ENCODE measurements at places on chromosomes 3 and 15.

DNA sequence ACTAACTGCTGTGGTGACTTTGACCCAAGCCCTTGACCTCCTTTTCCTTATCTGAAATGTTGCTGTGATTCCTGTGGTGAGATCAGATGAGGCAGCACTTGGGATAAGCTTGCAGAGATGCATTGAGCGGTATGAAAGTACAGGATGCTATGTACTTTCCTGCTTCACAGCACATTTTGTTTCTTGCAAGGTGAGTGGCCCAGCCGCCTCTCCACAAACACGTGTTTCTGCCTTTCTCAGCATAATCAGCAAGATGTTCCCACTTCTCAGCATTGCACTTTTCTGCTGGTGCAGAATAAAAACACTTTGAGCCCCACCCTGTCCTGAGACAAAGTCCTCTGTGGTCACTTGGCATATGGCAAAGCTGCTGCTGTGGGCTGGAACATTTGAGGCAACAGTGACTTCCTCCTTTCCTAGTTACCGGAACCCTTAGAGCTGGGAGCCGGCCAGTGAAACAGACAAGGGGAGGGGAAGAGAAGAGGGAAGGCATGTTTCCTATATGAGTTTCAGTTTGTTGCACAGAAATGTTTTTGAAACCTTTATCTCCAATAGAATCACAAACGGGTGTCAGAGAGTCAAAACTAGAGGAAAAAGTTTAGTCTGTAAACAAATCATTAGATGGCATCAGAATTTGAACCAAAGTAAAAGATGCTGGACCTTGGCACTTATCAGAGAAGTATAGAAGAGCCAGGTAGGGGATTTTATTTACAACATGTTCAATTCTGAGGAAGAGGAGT lies 5.0 kb downstream of the NUDT16 start:
- DNase-seq, result no peak

DNA sequence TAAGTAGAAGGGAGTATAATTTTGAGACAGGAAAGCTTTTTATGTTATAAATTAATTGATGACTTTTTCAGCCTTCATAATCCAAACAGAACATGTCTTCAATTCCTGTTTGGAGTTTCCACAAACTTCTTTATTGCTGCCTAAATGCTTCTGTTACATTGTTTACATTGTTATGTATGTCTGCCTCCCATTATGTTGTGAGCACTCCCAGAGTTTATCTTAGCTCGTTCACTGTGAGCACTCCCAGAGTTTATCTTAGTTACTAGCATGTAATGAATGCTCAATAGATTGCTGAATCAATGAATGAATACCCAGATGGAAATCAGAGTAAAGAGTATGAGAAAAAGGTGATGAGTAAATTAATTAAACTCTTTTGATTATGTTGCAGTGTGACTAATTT lies 1178.0 kb downstream of the ROBO1 start:
- DNase-seq, result no peak

DNA sequence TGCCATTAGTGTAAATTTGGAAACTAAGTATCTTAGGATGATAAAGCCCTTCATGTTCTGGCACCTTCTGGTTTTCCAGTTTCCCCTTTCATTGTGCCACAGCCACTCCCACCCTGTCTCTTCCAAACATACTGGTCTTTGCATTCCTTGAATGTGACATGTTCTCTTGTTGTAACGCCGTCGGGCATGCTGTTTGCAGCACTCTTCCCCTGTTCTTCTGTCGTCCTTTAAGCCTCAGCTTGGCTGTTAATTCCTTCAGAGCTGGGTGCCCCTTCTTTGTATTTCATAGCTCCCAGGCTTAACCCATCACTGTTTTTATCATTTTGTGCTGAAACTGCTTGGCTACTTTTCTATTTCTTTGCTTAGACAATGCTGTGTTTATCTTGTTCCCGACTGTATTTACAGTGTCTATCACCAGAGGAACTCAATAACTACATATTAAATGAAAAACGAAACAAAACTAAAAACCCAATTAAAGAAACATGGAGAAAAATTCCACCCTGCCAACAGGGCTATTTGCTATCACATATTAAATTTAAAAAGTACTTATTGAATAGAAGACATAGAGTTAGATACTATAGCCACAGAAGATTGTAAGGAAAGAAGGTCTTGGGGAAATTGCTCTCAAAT lies 95.4 kb upstream of the KCNAB1 start:
- no peak for DNase-seq

GRCh38 chr3:108157273-108157672 lies 65.0 kb downstream of the IFT57 start:
- no peak for DNase-seq

DNA sequence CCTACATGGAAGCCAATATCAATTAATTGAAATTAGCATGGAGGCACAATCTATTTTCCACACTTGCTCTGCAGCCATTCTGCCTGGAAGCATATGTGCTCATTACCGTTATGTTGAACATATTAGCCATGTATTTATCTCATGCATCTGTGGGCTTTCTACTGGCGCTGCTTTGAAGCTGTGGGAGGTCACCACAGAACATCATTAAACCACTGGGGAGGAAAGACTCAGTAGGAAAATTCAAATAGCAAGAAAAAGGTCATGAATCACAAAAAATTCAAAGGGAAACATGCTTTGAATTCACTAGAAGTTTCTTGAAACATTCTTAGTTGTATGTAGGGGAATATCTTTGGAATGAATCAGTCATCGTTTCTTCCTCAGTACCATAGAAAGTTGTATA lies 652.5 kb downstream of the EDEM1 start:
- no peak for DNase-seq

DNA sequence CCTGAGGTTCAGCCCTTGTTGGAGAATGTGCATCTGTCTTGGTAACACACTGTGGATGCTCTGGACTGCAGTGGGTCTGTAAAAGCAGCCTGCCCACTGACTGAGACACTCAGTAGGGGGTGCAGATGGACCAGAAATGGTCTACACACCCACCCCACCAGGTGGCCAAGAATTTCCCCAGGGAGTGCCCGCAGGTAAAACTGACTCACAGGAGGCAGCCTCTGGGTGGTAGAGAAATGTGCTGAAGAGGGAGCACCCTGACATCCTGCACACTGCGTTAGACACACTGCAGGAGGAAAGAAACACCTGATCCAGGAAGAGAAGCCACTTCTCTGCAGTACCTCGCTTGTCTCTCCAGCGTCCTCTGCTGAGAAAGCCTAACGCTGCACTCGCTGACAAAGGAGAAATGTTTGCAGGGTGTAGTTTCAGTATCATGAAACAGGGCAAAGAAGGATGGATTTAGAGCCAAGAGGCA lies 109.5 kb upstream of the ABHD17C start:
- no peak for DNase-seq

- no peak for DNase-seq
Measured at GRCh38 chr3:165389064-165389463, 192.9 kb upstream of the SLITRK3 start.

GRCh38 chr15:62242999-62243398 lies 77.9 kb upstream of the C2CD4B start:
- DNase-seq, result no peak

DNA sequence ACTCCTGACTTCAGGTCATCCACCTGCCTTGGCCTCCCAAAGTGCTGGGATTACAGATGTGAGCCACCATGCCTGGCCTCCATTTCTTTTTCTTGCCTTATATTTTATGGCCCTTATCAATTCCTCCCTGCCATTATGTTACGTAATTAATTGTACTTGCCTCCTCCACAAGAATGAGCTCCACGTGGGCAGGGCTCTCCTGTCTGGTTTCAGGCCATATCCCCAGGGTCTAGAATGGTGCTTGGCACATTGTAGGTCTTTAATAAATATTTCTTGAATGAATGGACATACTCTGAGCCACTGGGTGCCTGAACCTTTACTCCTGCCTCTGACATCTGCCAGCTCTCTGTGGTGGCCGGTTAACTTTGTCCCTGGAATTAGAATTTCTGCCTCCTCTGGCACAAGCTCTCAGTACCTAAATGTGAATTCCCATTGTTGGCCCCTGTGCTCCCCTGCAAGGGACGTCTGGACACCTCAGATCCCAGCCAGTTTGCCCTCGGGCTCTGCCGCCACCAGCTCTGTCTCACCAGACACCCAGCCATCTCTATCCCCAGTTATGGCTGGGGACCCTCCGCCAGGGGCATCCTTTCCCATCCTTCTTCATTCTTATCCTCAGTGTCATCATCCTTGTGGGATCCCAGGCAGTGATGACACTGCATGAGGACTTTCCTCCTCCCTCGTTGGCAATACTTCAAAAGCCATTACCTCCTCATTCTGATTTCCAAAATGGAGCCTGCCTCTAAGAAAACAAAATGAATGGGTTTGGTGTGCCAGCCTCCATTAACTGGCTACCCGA lies 165.6 kb upstream of the SMAD3 start:
- DNase-seq, result no peak

DNA sequence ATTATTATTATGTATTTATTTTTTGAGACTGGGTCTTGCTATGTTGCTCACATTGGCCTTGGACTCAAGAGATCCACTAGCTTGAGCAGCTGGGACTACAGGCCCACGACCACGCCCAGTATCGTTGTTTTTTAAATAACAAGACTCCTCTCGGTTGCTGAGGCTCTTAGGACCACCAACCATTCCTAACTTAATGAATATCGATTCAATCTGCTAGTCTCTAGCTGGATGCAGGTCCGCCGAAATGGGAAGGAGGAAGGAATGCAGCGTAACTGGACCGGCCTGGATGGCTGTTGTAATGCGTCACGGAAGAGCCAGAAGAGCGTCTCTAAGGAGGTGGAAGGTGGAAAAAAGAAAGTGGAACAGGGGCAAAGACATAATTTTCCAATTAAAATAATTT lies 1.7 kb downstream of the ANXA2 start:
- DNase-seq, result no peak

DNA sequence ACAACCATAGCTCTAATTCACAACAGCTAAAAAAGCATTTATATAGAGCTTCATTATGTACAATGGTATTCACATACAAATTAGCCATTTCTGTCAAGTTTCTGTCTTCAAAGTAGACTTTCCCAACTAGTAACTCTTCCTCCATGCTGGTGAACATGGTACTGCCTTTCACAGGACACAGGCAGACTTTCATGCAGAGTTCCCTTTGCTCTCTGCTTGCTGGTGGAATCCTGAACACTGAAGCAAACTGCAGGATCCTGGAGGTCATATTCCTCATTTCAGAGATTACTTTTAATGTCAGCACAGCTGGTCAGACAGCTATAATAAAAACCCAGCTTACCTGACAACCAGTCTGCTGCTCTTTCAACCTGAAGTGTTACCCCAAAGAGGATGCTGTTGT lies 53.6 kb downstream of the TASOR start:
- no peak for DNase-seq

DNA sequence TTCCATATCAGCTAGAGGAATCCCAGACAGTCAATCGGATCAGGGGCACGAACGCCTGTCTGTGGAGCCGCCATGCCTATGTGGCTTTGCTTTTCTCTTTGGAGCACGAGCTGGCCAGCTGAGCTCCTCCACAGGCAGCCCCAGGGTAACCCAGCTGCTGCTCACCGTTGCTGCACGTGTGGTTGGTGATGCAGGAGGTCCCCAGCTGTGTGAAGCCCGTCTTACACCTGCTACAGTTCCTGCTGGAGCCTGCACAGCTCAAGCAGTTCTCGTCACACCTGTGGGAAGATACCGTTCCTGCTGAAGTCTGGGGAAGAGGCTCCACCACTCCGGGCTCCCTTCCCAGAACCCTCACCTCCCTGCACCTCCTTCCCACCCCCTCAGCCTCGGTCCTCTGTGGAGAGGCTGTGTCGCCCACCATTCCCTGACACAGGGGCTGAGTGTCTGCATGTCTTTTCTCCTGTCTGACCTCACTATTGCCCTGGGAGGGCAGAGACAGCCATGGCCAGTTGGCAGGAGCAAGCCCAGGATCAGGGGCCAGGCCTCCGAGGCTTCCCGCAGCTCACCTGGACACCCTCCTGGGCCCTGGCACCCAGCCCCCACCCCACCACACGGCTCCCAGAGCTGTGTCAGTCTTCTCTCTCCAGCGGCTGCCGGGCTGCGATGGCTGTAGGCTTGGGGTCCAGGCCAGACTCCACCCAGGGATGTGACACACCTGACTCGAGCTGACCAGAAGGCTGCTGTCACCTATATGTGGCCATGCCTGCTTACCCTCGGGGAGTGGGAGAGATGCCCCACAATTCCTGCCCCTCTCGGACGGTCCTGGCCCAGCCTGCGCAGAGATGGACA lies 12.2 kb upstream of the SNRPA1 start:
- no peak for DNase-seq

GRCh38 chr15:66131831-66132230 lies 121.7 kb downstream of the MEGF11 start:
- DNase-seq, result no peak

GRCh38 chr3:32510075-32510724 lies 7.5 kb upstream of the CMTM6 start:
- peak; percentile 37 for DNase-seq

DNA sequence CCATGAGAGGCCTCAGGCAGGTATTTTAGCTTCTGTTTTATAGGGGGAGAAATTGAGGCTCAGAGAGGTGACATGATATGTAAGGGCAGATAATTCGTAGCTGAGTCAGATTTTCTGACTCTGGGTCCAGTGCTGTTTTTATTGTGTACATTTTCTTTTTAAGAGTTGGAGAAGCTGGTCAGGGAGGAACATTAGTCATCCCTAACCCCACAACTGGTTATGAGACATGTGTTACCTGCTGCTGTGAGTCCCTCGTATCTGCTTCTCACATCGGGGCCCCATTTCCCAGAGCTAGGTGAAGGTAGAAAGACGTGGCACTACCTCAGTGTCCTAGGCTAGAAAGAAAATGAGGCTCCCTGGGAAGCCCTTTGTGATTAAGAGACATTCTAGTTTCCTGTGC lies 28.6 kb downstream of the GALNT15 start:
- DNase-seq, result no peak

GRCh38 chr3:128875556-128876120 lies 3.8 kb upstream of the ACAD9 start:
- peak; percentile 23 for DNase-seq

DNA sequence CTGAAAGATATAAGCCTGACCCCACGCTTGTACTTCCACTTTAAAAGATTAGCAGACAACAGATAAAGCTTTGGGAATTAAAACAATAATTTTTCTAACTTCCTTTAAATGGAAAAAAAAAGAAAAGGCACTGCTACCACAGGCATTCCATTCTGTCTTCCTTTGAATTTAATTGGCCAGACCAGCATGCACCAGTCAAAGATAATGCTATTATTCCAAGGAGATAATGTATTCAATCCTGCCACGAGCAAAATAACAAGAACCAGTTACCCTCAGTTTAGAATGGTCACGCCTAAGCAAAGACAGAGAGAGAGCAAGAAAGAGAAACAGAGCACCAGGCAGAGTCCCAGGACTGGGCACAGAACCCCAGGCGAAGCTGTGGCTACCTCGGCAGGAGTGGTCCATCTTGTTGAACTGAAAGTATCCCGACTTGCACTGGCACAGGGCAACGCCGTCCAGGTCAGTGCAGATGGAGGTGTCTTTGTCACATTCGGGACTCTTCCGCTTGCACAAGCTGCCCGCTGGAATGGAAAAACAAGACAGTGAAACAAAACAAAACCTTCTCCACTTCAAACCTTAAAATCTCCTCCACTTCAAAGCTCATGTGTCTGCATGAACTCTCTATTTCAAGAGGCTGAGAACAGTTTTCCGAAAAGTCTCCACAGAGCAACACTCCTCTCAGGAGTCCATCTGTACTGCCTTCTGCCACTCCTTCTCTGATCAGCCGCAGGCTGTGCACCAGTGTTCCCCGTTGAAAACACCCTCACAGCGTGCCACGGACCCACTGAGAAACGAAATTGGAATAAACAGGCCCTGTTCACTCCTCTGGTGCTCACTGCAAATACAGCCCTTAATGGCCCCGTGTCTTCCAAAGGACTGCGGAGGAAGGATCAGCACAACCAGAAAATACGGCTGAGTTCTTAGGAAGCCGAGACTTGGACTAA lies 58.2 kb downstream of the HEG1 start:
- no peak for DNase-seq

All from stimulated activated CD8-positive, alpha-beta memory T cell treated with anti-CD3 and anti-CD28 coated beads, Interleukin-12 subunit alpha, Interleukin-12 subunit beta, amount 100 ng/mL, for 1 hour (primary cell).